ENCODE measurements at places on chromosomes 6 and 20.
A peak's percentile ranks its signal among the peaks of the same experiment; 100 is the strongest.

GRCh38 chr6:142412241-142412640 is 110.4 kb downstream of the ADGRG6 start:
- no peak for DNase-seq
- peaks cover 7% of the 10 kb centered on the region for H3K4me1 ChIP-seq
- no peak overlapping the region for H3K27ac ChIP-seq

DNA sequence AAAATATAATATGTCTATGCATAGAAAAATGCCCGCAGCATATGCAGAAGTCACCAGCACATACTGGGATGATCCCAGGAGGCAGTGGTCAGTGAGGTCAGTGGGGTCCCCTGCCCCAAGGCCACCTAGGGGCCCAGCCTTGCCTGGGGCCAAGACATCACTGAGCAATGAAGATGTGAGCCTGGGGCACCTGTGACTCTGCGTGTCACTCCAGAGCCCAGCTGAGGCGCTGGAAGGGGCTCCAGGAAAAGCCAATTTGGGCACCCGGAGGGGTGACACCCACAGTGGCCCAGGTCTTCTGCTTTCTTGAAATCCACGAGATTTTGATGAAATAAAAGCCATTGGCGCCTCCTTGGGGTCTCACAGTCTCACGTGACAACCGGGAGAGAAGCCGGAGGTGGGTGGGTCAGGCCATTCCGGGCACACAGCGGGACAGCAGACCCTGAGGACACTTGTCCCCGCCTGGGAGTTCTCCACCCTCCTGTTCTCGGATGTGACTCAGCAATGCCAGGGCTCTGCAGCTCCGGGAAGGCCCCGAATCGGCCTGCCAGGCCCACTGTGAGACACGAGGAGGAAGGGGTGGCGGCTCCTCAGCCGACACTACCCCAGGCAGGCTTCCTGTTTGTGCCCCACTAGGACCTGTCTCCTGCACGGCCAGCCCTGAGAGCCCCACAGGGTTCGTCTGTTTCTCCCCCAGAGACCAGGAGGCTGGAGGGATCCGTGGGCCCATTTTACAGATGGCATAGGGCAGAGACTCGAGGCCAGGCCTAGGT is 24.4 kb upstream of the SLCO4A1 start:
- peaks cover 17% of the 10 kb centered on the region for H3K27me3 ChIP-seq
- H3K36me3 ChIP-seq, result no peaks in the 10 kb centered on the region
- H3K27ac ChIP-seq, result peak overlapping the region; percentile 76

DNA sequence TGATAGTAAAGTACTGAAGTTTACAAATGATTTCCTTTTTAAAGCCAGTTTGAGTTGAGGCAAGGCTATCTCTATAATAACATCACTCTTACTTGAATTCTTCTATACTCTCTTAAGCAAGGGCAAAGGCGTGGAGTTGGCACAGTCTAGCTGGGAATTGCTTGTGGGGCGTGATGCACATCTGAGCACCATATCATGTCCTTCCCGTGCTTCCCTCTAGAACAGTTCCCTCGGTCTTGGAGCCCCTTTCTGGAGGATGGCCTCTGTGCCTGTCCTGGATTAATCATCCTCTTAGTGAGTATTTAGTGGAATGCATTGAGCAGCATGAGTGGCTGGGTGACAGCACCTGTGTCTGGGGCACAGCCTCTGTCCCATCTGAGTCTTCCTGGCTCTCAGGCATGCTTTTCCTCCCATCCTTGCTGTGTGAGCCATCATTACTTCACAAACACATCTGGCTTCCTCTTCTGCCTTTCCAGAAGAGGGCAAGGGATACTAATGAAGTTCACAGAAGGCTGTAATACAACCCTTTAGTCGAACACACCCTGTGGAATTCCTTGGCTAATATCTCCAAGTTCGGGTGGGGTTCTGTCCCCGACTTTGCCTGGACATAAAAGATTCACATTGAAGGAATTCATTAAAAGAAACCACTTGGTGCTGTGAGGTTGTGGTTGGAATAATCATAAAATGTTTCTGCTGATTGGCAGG is 188.2 kb downstream of the FNDC1 start:
- DNase-seq, result no peak
- H3K36me3 ChIP-seq, result no peaks in the 10 kb centered on the region
- H3K27ac ChIP-seq, result no peak overlapping the region
- H3K27me3 ChIP-seq, result no peaks in the 10 kb centered on the region
- H3K4me3 ChIP-seq, result no peak overlapping the region
- H3K4me1 ChIP-seq, result no peaks in the 10 kb centered on the region

DNA sequence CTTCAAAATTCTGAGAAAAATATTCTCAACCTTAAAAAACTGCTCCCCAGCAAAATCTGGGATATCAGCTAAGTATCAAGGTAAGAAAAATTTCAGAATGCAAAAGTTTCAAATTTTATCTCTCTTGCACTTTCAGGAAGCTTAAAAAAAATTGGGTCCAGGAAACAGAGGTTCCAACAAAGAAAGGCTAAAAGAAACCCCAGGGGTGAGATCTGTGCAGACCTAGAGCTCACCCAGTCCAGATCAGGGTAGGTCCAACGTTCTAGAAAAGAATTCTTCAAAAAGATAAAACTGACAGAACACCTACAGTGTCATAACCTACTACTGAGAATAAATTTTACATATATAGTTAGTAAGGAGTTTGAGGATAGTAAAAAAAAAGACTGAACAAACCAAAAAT is 23.5 kb downstream of the ILRUN start:
- H3K4me3 ChIP-seq, result no peak overlapping the region
- H3K36me3 ChIP-seq, result no peaks in the 10 kb centered on the region
- H3K27ac ChIP-seq, result no peak overlapping the region
- H3K4me1 ChIP-seq, result peaks cover 25% of the 10 kb centered on the region
- no peaks in the 10 kb centered on the region for H3K27me3 ChIP-seq
- DNase-seq, result no peak

- H3K27me3 ChIP-seq, result no peaks in the 10 kb centered on the region
- H3K36me3 ChIP-seq, result no peaks in the 10 kb centered on the region
- no peak for DNase-seq
- H3K4me1 ChIP-seq, result peaks cover 21% of the 10 kb centered on the region
- H3K4me3 ChIP-seq, result no peak overlapping the region
- no peak overlapping the region for H3K27ac ChIP-seq
Observed at GRCh38 chr20:50175938-50176933, 14.4 kb upstream of the CEBPB start.

DNA sequence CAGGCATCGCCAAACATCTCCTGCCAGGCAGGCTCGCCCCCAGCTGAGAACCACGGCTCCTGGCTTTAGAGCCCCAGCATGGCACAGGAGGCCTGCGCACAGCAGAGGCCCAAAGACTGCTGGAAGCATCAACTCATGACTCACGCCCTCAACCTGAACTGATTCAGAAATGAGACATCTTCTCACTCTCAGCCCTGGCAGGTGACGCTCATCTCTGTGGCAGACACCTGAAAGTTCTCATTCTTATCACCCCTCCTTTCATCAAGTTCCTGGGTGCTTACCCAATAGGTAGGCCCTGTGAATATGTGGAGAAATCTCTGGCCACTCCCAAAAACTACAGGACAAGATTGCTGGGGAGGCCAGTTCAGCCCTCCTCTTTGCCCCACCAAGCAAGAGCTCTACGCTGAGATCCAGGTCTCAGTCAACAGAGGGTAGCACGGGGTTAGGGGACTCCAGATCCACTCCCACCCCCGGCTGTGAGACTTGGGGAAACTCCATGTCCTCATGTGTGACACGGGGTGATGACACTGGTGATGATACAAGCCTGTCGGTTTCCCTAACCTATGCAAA is 11.3 kb downstream of the NFATC2 start:
- no peak overlapping the region for H3K4me3 ChIP-seq
- H3K36me3 ChIP-seq, result no peaks in the 10 kb centered on the region
- H3K27ac ChIP-seq, result no peak overlapping the region

DNA sequence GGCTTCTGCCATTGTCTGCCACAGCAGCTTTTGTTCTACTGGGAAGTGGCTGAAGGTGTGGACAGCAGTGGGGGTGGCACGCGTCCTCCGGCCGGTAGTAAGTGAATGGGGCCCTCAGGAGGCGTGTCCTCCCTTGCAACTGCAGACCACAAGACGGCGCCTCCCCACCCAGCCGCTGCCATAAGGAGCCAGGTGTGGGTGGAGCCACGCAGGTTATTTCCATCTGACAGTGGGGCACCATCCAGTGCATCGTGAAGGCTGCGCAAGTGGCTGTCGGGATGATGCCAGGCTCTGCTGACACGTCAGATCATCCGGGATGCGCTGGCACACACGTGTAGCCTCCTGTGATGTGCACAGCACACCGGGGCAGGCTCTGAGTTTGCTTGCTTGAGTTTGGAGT is 379.7 kb downstream of the CDH4 start:
- H3K36me3 ChIP-seq, result no peaks in the 10 kb centered on the region
- peaks cover 29% of the 10 kb centered on the region for H3K4me1 ChIP-seq
- H3K27ac ChIP-seq, result no peak overlapping the region
- peaks cover 34% of the 10 kb centered on the region for H3K27me3 ChIP-seq
- no peak overlapping the region for H3K4me3 ChIP-seq
